Dorsolateral prefrontal cortex (tissue), 122 donors: ENCODE measurements at places on chromosomes 5 and 9.

DNA sequence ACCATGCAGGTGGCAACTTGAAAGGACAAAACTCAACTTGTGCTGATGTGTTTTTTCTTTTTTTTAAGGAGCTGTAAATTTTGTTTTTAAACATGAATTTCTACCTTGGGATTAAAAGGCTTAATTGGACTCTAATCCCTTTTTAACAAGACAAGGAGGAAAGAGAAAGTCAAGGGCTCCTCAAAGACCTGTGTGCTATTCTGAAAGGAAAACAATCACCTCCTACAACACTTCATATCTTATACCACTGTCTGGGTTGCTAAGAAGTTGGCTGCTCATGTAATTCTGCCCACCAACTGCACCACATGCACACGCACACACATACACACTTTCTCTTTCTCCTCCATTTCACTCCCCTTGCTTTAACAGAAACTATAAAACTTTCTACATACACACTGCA lies 78.6 kb downstream of the SH3RF2 start:
- DNase-seq = no peak

GRCh38 chr9:1528456-1528855 lies 478.3 kb downstream of the DMRT2 start:
- no peak for DNase-seq

- no peak for DNase-seq
Measured at GRCh38 chr5:60350794-60351193, 349.2 kb downstream of the DEPDC1B start.

DNA sequence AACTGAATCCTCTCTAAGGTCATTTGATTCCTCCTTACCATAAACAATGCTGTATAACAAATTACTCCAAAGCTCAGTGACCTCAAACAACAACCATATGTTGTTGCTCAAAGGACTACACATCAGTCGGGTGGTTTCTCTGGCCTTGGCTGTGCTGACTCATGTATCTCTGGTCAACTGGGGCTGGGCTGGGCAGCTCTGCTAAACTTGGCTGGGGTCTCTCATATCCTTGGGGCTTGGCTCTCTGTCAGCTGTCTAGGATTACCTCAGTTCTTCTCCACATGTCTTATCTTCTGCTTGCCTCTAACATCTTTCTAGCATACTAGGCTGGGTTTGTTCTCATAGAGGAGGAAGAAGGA lies 86.4 kb downstream of the GALNT10 start:
- DNase-seq = no peak

- no peak for DNase-seq
Measured at GRCh38 chr9:109498195-109499092, at the start of gene PTPN3. PTPN3 (minus strand) TSS chr9:109498307; CDS start chr9:109463434, 34,873 bp downstream.

- DNase-seq = no peak
Measured at GRCh38 chr5:139210585-139210984, 12.4 kb upstream of the SIL1 start.

GRCh38 chr5:54024466-54024865 lies 285.9 kb downstream of the ARL15 start:
- no peak for DNase-seq

DNA sequence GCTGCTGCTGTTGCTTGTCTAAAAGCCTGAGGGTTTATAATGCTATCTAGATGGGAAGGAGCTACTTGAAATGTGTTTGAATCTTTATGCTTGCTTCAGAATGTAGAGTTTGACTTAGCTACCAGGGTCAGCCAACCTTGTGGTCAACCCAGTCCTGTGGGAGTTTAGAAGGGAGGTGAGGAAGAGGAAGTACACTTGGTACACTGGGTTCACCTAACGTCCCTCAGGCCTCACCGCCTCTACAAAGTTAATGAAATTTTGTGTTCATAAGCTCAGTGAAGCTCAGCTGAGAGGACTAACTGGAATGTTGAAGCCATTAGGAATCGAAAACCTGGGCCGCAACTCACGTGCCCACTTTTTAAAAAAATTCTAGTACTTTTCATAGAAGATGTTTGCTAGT lies 10.7 kb downstream of the IQGAP2 start:
- no peak for DNase-seq

DNA sequence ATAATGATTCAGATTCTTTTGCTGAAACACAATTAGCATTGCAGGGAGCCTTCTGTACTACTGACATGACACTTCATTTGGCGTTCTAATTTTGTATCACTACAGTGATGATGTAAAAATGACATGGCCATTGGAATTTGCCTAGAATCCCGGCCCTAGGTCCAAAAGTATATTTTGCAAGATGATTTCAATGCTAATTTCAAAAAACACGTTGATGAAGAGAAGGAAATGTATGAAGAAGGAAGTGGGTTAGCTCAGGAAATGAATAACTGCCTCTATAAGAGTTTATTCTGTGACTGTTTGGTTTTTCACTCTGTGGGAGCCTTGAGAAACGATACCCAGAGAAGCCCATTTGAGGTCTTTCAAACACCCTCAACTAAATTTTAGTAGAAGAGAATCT lies 59.3 kb downstream of the OSTF1 start:
- DNase-seq = no peak

DNA sequence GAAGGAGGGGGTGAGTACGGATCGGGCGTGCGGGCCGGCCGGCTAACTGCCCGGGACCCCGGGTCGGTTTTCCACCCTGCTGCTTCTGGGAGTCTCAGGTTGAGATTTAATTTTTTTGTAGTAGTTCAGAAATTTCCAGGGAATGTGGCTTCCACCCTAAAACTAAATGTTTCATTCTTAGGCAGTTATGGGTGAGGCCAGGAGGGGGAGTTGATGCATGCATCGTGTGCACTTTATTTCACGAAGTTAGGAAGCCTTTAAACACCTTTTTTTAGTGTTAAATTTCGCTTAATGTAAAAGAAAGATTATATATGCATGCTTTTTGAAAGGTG lies 905 bp downstream of the CDK9 start:
- no peak for DNase-seq

GRCh38 chr5:156188016-156188415 lies 138.9 kb upstream of the SGCD start:
- no peak for DNase-seq

- DNase-seq = no peak
Measured at GRCh38 chr9:90025816-90026215, 421.0 kb downstream of the GADD45G start.

GRCh38 chr9:134004131-134004873 lies 12.2 kb upstream of the VAV2 start:
- no peak for DNase-seq

DNA sequence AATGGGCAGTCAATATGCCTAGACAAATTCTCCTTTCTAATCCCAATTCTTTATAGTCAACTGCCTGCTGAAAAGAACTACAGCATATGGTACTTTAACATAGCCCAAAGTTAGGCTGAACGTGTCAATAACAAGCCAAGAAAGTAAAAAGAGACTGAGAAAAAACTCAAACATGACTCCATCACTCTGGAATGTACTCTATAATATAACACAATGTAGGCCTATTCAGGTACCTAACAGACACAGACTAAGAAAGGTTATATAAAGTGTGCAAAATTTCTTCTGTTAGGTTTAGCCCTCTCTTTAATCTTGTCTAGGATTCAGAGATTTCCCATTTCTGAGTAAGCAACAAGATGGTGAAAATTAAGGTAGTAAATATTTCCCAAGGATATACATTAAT lies 209.7 kb upstream of the PRR16 start:
- no peak for DNase-seq
